HepG2 (cell line): ENCODE measurements at places on chromosomes 1 and 21. TPM values are rescaled to one million over a fixed set of nuclear protein-coding genes. Genes with fewer than 3 reads are reported as not detected.

- H3K4me3 ChIP-seq: peak within 1 kb of the TSS; percentile 96
- DNase-seq: peak; percentile 77
- peaks cover 13% of the 10 kb centered on the region for H3K36me3 ChIP-seq
These were observed at the start of the genes NIT1 and PFDN2 for GRCh38 chr1:161117759-161118581. Gene NIT1 (plus strand): TSS chr1:161118105. CDS start chr1:161118177, 72 bp downstream. Gene PFDN2 (minus strand): TSS chr1:161118037. CDS start chr1:161118026, 11 bp downstream.

DNA sequence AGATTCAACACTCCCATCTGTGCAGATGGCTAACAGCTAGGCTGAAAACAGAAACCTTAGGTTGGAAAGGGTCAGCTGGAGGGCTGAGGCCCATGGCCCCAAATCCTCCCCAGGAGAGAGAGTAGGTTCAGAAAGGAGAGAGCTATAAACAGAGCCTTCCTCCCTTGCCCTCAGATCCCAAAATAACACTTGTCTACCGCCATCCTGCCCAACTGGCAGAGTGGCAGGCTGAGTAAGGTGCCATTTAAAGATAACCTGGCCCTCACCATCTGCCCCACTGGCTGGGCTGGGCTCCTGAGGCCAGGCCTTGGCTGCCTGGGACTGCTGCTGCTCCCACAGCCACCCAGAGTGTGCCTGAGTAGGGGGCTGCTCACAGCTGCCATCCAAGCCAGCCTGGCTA, 4.3 kb upstream of the SHISA4 start:
- no peaks in the 10 kb centered on the region for H3K36me3 ChIP-seq
- peaks cover 24% of the 10 kb centered on the region; the same call in 2 of the 3 replicates for H3K27me3 ChIP-seq
- peaks cover 24% of the 10 kb centered on the region for H3K4me1 ChIP-seq
- H3K27ac ChIP-seq: no peak overlapping the region
- no peak for DNase-seq
- no peak overlapping the region for H3K4me3 ChIP-seq

Gene IGSF21
- total RNA-seq: not detected in 2 replicates

- H3K4me3 ChIP-seq: no peak overlapping the region
- no peak for DNase-seq
- no peaks in the 10 kb centered on the region for H3K4me1 ChIP-seq
- H3K27ac ChIP-seq: no peak overlapping the region
These were observed 95.5 kb upstream of the CD34 start for GRCh38 chr1:208006258-208006920.

- H3K36me3 ChIP-seq: no peaks in the 10 kb centered on the region
- H3K4me1 ChIP-seq: no peaks in the 10 kb centered on the region
- H3K27ac ChIP-seq: no peak overlapping the region
- DNase-seq: no peak
- no peaks in the 10 kb centered on the region for H3K27me3 ChIP-seq
These were observed 664.3 kb upstream of the B3GALT2 start for GRCh38 chr1:193850745-193851144.

DNA sequence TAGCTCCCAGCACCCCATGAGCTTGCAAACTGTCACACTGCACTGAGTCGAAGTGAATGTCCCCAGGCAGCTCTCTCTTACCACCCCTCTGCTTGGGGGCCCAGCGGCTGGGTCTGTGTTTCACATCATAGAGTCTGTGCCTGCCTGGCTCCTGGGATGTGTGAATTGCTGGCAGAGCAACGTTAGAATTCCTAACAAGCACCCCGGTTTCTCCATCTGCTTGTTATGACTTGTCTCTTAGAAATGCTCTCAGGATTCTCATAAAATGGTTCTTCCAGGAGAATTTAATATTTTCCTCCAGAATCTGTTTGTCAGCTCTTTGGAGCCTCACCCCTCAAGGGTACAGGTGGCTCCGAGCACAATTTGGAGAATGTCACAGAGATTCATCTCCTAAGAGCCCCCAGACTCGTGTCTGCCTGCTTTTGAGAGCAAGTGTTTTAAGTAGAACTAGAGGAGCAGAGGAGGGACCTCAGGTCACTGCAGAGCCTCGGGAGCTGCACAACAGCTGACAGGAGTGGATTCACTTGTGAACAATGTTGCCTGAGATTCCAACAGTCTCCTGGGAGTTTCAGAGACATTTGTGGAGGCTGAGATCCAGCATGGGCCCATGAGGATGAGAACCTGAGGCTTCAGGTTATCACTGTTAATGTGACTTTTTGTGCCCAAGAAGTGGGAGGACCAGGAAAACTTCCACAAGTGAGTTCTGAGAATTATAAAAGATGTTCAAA, 131.5 kb downstream of the KCNJ6 start:
- no peak for DNase-seq
- H3K36me3 ChIP-seq: no peaks in the 10 kb centered on the region
- H3K27ac ChIP-seq: no peak overlapping the region
- H3K27me3 ChIP-seq: no peaks in the 10 kb centered on the region
- H3K4me1 ChIP-seq: no peaks in the 10 kb centered on the region

- H3K27me3 ChIP-seq: no peaks in the 10 kb centered on the region; the same call in 1 of the 2 replicates
- no peak overlapping the region for H3K4me3 ChIP-seq
- peaks cover 5% of the 10 kb centered on the region for H3K4me1 ChIP-seq
- H3K36me3 ChIP-seq: no peaks in the 10 kb centered on the region
- H3K27ac ChIP-seq: no peak overlapping the region
- DNase-seq: peak; percentile 53
These were observed 13.0 kb downstream of the CHIT1 start for GRCh38 chr1:203216274-203217138.

Gene FAM131C
- not detected in 2 replicates for total RNA-seq

Gene GFI1
- total RNA-seq: 10.0 and 10.3 TPM in 2 replicates

GRCh38 chr1:29629814-29630516, 393.6 kb downstream of the PTPRU start:
- H3K27ac ChIP-seq: no peak overlapping the region
- no peak overlapping the region for H3K4me3 ChIP-seq
- H3K4me1 ChIP-seq: 0 out of 2 replicates have a peak, but pooled peaks cover 8% of the 10 kb centered on the region
- peaks cover 12% of the 10 kb centered on the region; the same call in 1 of the 3 replicates for H3K27me3 ChIP-seq
- no peaks in the 10 kb centered on the region for H3K36me3 ChIP-seq
- no peak for DNase-seq

DNA sequence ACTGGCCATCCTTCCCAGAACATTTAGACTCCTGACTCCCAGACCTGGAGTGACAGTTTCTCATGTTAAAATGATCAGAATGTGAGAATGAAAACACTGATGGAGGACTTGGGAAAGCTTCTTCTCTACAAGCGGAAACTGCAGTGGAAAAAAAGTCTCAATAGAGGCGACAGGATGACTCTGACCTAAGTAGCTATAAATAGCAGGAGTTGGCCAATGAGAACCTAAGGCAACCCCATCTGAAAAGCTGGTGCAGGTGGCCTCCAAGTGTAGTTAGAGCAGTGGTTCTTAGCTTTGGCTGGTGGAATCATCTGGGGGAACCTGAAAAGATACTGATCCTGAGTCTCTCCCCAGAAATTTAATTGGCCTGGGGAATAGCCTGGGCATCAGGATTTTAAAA, 44.2 kb upstream of the EXOSC10 start:
- peaks cover 57% of the 10 kb centered on the region; the same call in 2 of the 3 replicates for H3K36me3 ChIP-seq
- no peak for DNase-seq
- H3K27me3 ChIP-seq: no peaks in the 10 kb centered on the region; the same call in 1 of the 2 replicates
- no peaks in the 10 kb centered on the region for H3K4me1 ChIP-seq
- H3K27ac ChIP-seq: no peak overlapping the region

DNA sequence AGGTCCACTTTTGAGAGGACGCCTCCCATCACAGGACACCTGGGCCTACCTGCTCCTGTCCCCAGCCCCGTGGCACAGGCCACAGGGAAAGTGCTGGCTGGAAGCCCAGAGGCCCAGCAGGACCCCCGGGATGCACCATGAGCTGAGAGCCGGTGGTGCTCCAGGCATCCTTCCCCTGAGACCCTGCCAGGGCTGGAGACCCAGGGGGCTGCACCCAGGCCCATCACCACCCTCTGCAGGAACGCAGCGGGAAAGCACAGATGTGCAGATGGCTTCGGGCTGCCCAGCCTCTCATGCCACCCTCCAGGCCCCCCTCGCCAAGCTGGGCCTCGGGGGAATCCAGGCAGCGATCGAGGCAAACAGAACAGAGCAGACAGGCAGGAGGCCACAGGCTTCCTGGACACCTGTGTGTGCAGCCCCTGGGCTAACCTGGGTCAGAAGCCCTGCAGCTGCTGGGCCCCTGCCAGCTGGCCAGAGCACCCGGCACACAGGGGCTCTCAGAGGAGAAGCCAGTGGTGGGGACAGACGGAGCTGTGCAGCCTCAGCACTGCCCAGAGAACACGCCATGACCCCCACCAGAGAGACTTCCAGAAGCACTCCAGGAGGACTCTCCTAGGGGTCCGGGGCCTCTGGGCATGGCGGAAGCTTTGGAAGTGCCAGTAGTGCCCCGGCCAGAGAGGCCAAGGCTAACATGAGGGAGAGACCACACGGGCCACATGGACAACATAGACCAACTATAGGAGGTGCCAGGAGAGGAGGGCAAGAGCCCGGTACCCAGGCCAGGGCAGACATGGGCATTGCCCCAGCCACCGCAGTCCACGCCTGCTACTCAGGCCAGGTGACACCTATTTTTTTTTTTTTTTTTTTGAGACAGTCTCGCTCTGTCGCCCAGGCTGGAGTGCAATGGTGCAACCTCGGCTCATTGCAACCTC, 71.4 kb downstream of the ARHGEF16 start:
- H3K4me3 ChIP-seq: no peak overlapping the region
- peaks cover 80% of the 10 kb centered on the region for H3K27me3 ChIP-seq
- peaks cover 9% of the 10 kb centered on the region for H3K4me1 ChIP-seq

GRCh38 chr1:240888039-240888786, 276.3 kb upstream of the GREM2 start:
- no peaks in the 10 kb centered on the region for H3K36me3 ChIP-seq
- peak; percentile 12 for DNase-seq
- no peak overlapping the region for H3K4me3 ChIP-seq
- H3K4me1 ChIP-seq: no peaks in the 10 kb centered on the region
- H3K27me3 ChIP-seq: no peaks in the 10 kb centered on the region
- H3K27ac ChIP-seq: no peak overlapping the region

Gene ESRRG
- not detected in 2 replicates for total RNA-seq

DNA sequence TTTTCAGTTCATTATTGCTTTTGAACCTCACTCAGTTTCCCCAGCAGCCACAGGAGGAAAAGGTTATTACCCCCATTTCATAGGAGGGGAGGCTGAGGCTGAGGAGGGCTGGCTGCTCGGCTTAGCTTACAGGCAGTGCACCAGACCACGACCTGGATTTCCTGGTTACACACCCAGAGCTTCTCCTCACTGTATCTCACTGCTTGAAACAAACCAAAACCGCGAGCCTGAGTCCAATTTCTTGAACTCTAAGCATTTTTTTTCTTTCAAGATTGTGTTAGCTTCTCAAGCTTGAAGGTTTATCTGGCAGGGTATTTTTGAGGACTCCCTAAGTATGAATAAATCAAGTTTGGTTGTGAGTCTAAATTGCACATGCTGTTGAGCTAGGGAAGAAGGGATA, 188.9 kb upstream of the EDN2 start:
- H3K27ac ChIP-seq: no peak overlapping the region
- DNase-seq: no peak
- H3K27me3 ChIP-seq: no peaks in the 10 kb centered on the region; the same call in 1 of the 2 replicates
- H3K4me3 ChIP-seq: no peak overlapping the region

DNA sequence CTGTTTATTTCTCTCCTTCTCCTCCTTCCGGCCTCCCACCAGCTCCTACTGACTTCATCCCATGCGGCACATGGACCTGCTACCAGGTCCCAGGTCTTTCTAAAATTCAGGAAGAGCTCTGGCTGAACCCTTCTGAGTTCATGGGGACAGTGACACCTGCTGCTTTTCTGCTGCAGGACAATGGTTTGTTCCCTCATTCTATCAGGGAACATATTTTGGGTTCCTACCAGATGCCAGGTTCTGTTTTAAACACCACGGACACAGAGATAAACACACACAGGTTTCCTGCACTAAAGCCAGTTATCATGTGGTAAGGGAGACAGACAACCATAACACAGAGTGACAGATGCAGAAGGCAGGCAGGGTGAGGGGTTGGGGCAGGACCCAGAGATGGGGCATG, 114.0 kb upstream of the RAB4A start:
- H3K4me3 ChIP-seq: no peak overlapping the region
- no peak overlapping the region for H3K27ac ChIP-seq
- peak; percentile 58 for DNase-seq
- H3K36me3 ChIP-seq: no peaks in the 10 kb centered on the region
- no peaks in the 10 kb centered on the region for H3K27me3 ChIP-seq
- peaks cover 50% of the 10 kb centered on the region for H3K4me1 ChIP-seq

DNA sequence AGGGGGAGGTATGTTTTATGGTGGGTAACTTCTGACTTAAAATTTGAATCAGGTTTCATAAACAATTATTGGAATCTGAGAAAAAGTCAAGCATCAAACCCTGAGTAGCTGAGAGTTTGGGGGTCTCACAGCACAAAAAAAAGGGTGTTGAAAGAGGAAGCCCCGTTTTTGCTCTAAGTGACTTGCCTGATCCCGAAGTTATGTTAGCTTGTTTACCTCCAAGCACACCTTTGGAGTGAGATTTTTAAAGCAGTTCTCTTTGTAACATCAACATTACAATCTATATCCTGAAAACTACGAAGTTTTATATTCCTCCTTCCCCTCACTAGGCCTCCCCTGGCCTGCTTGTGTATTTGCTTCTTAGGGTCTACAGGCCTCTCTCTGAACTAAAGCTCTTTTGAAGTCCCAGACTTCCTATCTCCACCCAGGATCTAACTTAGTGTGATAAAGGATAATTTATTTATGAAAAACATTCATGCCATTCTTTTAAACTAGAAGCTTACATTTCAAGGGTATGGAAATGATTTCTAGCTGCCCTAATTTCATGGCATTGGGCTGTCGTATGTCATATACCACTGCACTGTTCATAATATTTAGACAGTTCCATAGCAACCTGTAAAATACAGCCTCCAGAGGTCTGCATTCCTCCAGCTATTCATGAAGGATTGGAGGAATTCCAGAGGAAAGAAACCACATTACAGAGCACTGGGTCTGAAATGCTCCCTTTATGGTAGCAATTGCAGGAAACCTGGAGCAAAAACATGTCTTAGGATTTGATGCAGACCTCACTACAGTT, 36.1 kb upstream of the RGS1 start:
- H3K27ac ChIP-seq: no peak overlapping the region
- DNase-seq: peak; percentile 70
- no peaks in the 10 kb centered on the region for H3K36me3 ChIP-seq
